ENCODE measurements at places on chromosomes 1 and 21.

DNA sequence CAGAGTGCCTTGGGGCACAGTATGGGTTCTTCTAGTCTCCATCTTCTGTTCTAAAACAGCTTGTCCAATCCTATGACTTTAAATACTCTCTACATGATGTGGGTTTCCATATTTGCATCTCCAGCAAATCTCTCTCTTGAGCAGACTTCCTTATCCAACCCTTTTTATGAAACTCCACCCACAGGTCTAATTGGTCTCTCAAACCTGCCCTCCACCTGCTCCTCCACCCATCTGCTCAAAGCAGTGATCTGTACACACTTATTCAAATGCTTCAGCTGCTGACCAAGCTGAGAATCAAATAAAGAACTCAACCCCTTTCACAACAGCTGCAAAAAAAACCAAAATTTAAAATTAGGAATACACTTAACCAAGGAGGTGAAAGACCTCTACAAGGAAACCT, 11.5 kb downstream of the MCOLN2 start:
- no peak for DNase-seq

GRCh38 chr1:21344750-21345443, 54.6 kb upstream of the ECE1 start:
- DNase-seq: no peak

DNA sequence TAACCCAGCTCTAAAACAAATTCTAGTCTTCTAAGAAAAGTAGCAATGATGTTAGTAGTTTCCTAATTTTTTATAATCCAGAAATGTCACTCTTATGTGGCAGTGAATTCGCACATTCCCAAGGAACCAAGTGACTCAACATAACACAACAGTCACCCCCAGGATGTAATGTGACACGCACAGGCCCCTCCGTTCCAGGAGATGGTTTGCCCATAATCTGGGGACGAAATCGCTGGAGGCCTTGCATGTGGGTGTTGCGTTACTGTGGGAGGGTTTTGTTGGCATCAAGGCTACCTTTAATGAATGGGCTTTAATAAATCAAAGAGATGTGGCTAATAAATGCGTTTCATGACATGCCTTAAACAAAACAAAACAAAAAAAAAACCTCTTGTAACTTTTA, 50.9 kb downstream of the EVA1C start:
- no peak for DNase-seq

- no peak for DNase-seq
Observed at GRCh38 chr1:231240531-231240882, 505 bp upstream of the GNPAT start.

DNA sequence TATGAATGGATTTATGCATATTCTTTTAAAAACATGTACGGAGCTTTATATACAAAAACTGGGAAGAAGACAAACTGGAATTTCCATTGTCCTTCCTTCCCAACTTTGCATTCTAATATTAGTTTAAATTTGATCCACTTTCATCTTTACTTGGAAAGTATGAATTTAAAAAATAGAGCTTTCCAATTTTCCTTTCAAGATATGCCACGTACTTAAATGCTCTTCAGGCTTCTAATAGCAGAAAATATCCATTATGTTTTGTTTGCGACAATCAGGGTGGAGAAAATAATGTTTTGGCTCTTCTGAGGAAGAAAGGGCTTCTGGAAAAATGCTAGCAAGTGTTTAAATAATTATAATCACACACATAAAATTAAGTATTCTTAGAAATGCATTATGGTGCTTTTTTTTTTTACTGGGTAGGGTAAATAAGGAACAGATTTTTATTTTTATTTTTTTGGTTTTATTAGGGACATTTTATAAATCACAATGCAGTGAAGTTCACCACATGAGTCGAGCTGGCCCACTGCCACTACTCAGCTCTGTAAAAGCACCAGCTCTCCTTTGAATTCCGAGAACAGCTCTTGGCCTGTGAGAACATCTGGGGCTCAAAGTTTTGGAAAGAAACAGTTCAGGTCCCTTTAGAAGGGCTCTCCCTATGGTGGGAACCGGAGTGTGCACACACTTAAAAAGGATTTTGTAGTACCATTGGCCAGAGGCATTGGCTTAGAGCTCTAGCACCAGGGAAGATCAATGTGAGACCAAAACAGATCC, 287.4 kb upstream of the LYPLAL1 start:
- no peak for DNase-seq

DNA sequence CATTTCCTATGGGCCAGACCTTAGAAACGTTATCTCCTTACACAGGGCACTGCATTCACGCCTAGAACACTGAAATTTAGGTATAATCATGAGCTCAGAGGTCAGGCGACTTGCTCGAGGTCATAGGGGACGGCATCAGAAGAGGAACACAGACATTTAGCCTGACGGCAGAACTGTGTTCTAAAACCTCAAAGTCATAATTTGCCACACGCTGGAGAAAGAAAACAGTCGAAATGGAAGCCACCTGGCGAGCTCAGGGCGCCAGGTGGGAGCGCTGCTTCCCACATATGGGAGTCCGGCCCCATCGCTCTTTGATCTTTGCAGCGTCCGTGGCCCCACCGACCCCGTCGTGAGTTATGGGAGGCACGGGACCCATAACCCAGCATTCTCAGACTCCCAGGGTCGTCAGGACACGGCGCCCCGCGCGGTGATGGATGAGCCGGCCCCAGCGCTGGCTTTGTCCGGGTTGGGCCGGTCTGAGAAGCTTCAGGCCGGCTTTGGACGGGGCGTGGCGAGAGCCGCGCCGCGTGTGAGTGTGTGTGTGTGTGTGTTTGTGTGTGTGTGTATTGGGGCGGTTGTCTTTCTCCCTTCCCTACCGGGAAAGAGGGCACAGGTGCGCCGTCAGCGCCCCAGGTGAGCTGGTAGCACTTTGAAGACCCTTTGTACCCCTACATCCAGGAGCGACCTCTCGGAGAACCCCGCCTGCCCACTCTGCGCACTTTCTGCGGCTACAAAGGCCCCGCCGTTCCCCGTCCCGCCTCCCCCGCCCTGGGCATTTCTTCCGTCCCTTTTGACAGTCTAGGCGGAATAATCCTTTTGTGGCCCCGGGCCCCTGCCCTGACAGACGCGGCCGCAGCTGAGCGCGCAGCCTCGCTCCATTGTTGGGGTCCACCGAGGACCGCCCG, 861 bp upstream of the DRAXIN start:
- no peak for DNase-seq

- DNase-seq: no peak
Observed at GRCh38 chr1:156935505-156936128, 15.2 kb downstream of the LRRC71 start.

GRCh38 chr21:23014021-23014420, 2015.8 kb downstream of the NCAM2 start:
- DNase-seq: no peak

- no peak for DNase-seq
Observed at GRCh38 chr1:101028466-101028865, 2.9 kb upstream of the DPH5 start.

Measured in stimulated activated CD8-positive, alpha-beta memory T cell treated with anti-CD3 and anti-CD28 coated beads, Interleukin-7, amount 100 ng/mL, for 1 hour (primary cell).